NCI-H1436 treated with DMSO at 0.1 percent for 48 hours (cell line): ENCODE measurements at places on chromosomes 16 and 17.

- DNase-seq = no peak
These were observed 715 bp downstream of the TLCD3A start for GRCh38 chr17:732902-733720.

GRCh38 chr16:14609716-14610115, 20.3 kb downstream of the PARN start:
- no peak for DNase-seq

- DNase-seq = no peak
These were observed 88.4 kb downstream of the CHD9NB start for GRCh38 chr16:52964290-52964689.

DNA sequence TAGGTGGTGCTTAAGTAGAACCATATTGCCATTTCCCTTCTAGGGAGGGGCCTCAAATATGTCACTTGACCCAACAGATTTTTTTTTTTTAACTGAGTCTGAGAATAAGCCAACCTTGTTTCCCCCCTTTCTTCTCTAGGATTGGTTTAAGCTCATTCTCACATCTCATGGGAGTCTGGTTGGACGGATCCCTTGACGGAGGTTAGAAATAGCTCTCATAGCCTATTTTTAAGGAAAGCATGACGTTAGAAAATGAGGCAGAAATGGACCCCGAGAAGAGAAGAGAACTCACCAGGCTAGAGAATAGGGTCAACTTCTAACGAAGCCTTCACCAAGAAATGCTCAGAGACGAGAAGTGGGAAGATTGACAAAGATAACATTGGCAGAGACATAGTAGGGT, 95.1 kb upstream of the ZFHX3 start:
- no peak for DNase-seq
